Anterior cingulate cortex (tissue), 58 donors: ENCODE measurements at places on chromosomes 7 and 10.

DNA sequence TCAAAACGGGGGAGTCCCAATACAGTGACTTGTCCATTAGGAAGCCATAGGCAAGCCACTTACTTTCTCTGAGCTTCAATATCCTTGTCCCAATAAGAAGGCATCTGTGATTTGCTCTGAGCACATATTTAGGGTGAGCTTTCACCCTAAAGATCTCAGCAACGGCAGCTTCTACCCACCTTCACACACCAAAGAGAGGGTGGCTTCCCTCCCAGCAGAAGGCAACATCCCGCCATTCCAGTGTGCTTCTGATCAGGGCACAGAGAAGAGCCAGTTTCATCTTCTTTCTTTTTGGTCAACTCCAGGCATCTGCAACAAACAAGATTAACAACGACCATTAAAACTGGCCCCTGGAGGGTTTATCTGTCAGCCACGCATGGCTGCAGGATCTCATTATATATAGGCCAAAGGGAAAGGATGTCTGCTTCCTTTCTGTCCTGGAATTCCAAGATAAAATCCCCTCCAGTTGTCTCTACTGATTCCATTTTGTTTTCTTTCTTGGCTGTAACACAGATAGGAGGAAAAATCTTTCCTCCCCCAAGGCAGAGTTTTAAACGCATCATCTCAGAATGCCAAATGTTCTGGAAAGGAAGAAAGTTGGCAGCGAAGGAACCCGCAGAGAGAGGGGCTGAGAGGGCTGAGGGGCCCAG lies 491 bp upstream of the SH2D4B start:
- no peak for DNase-seq

DNA sequence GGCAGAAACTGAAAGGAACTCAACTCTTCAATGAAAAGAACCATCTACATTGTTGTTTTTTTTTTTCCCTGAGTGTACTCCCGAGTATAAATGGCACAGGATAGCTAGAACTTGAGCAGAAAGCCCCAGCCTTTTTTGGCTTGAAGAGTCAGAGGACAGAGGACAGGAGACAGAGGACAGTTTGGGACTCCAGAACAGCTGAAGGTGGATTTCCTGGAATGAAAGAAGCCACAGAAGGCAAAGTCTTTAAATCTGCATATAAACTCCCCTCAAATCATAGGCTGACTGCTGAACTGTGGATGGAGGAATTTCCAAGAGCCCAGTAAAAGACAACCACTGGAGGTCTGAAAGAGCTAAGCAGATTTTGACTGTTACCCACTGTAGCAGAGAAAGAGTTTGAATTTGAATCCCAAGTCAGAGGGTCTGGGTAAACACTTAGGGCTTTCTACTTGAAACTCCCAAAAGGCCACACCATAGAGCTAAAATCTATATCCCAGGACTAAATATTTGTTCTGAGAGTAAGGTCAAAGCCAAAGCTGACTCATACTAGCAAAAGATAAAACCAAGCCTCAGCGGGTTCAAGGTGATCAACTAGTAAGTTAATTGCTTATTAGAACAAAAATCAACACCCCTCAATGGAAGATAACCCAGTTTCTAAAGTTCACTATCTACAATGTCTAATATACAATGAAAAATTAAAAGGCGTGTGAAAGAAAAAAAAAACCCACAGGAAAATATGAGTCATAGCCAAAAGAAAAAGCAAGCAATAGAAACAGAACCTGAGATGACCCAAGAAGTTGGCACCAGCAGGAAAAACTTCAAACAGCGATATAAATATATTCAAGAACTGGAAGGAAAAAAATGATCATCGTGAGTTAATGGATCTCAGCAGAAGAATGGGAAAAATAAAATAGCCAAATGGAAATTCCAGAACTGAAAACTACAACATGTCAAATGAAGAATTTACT lies 1.8 kb upstream of the OPN1SW start:
- DNase-seq: no peak

DNA sequence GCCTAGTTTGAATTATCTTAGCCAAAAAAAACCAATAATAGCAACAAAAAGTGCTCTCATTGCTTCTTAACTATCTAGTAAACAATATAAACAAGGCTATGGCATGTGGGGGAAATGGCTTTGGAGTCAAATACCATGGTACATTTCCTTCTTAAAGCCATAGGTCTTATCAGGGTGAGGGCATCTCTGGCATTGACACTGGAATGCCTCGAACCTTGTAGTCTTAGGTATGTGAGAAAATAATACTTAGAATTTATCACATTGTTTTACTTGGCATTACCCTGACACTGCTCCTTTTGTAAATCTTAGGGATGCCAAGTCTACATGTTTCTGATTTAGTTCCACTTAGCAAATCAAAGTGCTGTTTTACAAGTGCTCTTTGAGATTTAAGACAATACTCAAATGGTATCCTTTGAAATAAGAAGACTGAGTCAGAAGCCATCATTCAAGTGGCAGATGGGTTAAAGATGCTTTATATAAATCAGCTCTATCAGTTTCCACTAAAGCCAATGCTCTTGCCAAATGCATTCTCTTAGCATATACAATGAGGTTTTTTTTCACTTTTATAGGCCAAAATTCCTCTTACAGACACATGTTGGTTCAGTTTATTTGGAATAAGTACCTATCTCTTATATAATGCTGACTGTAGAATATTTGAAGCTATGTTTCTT lies 155.2 kb downstream of the HPSE2 start:
- no peak for DNase-seq

GRCh38 chr10:104574838-104575237 lies 66.3 kb upstream of the SORCS3 start:
- no peak for DNase-seq

DNA sequence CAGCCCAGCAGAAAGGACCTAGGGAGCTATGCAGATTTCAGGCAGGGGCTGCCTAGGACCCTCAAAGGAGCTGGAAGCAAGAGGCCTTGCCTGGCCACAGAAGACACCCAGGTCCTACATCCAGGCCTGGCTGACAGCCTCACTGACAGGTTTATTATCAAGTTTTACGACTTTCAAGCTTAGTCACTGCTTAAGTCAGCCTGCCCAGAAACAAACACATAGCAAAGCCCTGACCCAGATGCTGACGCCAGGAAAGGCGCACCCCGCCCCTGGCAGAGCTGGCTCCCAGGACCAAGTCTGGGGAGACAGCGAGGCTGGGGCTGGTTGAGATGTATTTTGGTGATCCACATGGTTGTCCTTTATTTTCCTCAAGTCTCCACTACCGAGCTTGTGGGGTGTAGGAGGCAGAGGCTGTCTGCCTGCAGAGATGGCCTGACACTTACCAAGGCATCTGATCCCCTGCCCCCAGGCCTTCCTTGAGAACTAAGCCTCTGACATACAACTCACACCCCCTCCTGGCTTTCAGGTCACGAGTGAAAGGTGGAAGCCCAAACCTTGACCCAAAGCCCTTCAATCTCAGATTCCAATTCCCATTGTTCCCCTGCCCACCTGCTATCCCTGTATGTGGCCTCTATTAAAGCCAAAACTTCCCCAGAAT lies 80.7 kb upstream of the EMX2 start:
- no peak for DNase-seq
